Activated CD4-positive, alpha-beta T cell treated with anti-CD3 and anti-CD28 coated beads, Interleukin-2, Interleukin-4, amounts not matched to agents 100 ng/mL and 50 ng/mL, durations not matched to agents 16 hours and 8 hours (primary cell): ENCODE measurements at places on chromosomes 2 and 18.

- no peak for DNase-seq
Observed at GRCh38 chr18:63648241-63648640, 4.2 kb upstream of the SERPINB4 start.

GRCh38 chr2:183868707-183869106 lies 729.6 kb upstream of the ZNF804A start:
- no peak for DNase-seq

- DNase-seq: no peak
Observed at GRCh38 chr2:74497777-74498499, 1.5 kb downstream of the LBX2 start.

GRCh38 chr18:68447286-68447685 lies 267.6 kb downstream of the TMX3 start:
- no peak for DNase-seq

- DNase-seq: peak; percentile 82
Observed at GRCh38 chr2:45993476-45993991, 303.7 kb upstream of the EPAS1 start.

DNA sequence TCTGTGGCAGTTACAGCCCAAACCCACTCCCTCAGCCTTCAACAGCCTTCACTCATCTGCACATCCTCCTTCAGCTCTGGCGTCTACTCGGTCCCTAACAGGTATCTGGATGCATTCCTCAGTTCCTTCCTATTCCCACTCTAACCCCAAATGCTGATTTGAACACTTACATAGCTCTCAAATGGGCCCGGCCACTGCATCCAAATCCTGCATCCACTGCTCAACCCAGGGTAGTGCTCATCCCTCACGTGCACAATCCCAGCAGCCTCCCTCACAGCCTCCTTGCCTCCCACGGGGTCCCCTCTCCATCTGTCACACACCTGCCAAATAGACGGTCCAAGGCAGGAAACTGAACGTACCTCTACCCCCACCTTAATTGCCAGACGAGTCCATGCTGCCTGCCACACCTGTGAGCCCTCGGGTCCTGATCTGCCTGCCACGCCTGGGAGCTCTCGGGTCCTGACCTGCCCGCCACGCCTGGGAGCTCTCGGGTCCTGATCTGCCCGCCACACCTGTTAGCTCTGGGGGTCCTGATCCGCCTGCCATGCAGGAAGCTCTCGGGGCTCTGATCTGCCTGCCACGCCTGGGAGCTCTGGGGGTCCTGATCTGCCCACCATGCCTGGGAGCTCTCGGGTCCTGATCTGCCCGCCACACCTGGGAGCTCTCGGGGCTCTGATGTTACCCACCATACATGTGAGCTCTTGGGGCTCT lies 9.9 kb downstream of the OR6B3 start:
- no peak for DNase-seq

- DNase-seq: no peak
Observed at GRCh38 chr2:205640716-205641115, 41.6 kb upstream of the NRP2 start.

GRCh38 chr2:110101280-110101844 lies 14.3 kb downstream of the MALL start:
- no peak for DNase-seq

DNA sequence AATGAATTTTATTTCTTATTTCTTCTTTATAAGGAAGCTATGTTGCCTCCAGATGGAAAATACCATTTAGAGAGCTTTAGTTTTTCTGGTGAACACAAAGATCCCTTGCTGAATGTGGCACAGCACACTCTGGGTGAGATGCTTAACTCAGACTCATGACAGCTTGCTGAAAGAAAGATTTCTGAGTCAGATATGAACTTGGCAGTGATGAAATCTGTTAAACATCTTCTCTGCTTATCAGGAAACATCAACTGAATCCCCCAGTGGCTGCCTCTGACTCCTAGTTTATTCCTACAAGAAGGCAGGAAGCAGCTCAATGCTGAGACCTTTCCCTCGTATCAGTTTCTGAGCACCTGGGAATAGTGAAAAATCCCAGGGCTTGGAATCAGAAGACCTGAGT lies 162.8 kb downstream of the OSR1 start:
- DNase-seq: no peak

DNA sequence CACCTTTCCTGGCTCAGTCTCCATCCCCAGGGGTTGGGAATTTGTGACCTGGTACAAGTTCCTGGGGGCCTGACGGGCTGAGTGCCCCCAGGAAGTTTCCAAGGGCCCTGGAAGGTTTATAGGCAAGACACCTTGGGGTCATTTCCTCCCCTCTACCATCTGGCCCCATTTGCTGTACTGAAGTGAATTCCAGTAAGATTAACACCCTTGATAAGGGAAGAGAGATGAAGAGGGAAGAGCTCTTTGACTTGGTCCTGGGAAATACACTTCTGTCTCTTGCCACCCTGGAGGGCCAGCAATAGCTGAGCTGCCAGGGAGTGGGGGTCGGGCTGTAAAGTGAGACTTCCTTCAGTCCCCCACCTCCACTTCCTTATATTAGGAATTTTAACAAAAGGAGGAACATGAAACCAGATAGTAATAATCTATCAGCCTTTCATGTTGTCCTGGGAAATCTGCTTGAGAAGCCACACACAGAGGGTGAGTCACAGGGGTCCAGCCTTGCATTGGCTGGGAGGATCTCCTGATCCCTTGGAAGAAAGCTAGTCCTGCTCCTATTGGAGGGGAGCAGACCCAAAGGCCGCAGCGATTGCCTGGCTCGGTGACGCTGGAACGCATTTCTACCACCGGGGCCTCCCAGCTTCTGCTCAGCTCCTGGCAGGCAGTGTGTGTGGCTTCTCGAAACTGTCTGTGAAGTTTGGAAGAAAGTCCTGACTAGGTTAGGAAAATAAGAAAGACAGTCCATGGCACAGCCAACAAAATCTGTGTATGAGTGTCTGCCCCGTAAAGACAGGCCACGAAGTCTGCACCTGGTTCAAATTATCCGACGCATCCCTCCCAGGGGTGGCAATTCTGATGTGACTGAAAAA lies 87.3 kb downstream of the ACAA2 start:
- no peak for DNase-seq

DNA sequence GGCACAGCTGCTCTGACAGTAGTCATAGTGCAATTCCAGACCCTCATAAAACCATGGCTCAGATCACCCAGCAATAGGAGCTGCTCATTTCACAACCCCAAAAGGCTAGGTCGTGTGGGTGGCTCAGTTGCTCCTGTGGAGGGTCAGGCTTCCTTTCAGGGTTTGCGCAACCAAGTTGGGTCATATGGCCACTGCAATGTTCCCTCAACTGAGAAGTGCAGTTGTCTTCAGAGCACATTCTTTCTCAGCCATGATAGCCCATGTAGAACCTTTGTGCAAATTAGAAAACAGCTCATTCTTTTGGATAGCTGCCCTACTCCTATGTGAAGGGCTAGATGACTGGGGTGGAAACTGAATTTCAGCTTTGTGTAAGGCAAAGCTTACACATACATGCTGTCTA lies 3.2 kb downstream of the SERPINB13 start:
- DNase-seq: no peak

- DNase-seq: peak; percentile 70
Observed at GRCh38 chr2:44578471-44579093, 216.8 kb downstream of the CAMKMT start.

- DNase-seq: peak; percentile 11
Observed at GRCh38 chr2:73285159-73285739, 971 bp upstream of the FBXO41 start.

DNA sequence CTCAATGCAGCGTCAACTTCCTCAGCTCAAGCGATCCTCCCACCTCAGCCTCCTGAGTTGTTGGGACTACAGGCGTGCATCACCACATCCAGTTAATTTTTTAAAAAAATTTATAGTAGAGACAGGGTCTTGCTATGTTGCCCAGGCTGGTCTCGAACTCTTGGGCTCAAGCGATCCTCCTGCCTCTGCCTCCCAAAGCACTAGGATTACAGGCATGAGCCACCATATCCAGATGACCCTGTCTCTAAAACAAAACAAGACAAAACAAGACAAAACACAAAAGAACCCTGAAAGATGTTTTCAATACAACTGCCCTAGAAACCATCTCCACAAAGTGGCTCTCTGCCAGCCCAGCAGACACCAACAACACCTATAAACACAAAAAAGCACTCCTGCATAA lies 31.4 kb downstream of the ANKRD29 start:
- no peak for DNase-seq

- DNase-seq: no peak
Observed at GRCh38 chr2:177241711-177242120, 22.8 kb downstream of the NFE2L2 start.

GRCh38 chr2:112472547-112473263 lies 9.3 kb upstream of the TTL start:
- DNase-seq: no peak

DNA sequence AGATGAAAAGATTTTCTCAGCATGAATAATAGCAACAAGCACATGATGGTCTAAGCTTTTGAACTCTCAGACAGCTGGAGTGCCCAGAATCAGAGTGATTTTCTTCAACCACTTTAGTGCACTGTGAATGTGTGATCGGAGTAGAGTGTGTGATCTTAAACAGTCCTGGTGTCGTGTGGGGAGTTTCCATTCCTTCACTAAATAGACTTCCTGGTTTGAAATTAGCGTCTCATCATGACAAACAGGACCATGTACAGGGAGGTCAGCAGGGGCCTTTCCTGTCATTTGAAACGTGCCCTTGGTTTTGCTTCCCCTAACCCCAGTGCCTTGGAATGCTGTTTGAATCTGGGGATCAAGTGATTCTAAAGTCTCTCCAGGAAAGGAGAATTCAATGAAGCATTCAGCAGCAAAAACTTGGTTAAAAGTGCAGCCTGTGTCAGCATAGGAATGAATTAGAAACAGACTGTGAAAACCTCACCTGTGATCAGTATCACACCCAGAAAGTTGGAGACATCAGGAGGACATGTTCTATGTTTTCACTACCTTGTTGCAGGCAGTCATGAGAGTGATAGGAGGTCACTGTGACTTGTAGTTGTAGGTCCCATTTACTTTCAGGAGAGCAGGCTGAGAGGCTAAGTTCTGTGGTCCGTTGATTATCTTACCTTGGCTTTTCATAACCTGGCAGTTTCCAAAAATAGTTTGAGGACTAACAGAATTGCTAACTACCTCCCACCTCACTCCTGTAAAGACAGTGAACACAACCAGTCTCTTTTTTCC lies 400.3 kb downstream of the MTX2 start:
- DNase-seq: no peak

- no peak for DNase-seq
Observed at GRCh38 chr2:135885709-135886108, 9.5 kb upstream of the MCM6 start.

- no peak for DNase-seq
Observed at GRCh38 chr2:177211169-177211568, 1.4 kb upstream of the HNRNPA3 start.

GRCh38 chr2:31219131-31219969 lies 2.0 kb upstream of the CAPN14 start:
- DNase-seq: peak; percentile 41

GRCh38 chr2:181790716-181791649 lies 100.5 kb upstream of the ITPRID2 start:
- DNase-seq: peak; percentile 84

- DNase-seq: no peak
Observed at GRCh38 chr2:48860380-48860779, 104.9 kb upstream of the LHCGR start.

GRCh38 chr2:30971231-30972025 lies 164.2 kb upstream of the CAPN13 start:
- DNase-seq: no peak

DNA sequence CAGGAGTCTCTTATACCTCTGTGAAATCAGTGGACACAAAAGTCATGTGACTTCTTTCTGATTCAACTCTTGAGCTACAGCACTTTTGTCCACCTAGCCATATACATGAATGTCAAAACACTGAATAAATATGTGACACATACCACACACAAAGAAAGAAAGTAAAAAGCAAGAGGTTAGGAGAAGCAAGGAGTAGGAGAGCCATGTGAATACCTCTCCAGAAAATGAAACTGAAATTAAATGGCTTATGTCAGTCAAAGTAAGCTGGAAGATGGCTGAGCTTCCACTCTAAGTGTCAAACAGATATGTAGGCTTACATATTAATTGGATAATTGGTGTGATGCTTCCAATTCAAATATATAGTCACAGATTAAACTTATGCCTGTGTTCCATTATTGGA lies 1050.5 kb downstream of the BCL11A start:
- no peak for DNase-seq

GRCh38 chr18:75057169-75057960 lies 151.6 kb downstream of the PTGR3 start:
- no peak for DNase-seq

- DNase-seq: no peak
Observed at GRCh38 chr2:23235292-23235691, 149.7 kb upstream of the KLHL29 start.

GRCh38 chr18:44824884-44825283 lies 144.2 kb downstream of the SETBP1 start:
- DNase-seq: no peak

- no peak for DNase-seq
Observed at GRCh38 chr2:172623249-172623965, 67.5 kb downstream of the PDK1 start.
